ENCODE measurements at places on chromosomes 16 and 17. TPM values are rescaled to one million over a fixed set of nuclear protein-coding genes. Genes with fewer than 3 reads are reported as not detected.
A peak's percentile ranks its signal among the peaks of the same experiment; 100 is the strongest.

DNA sequence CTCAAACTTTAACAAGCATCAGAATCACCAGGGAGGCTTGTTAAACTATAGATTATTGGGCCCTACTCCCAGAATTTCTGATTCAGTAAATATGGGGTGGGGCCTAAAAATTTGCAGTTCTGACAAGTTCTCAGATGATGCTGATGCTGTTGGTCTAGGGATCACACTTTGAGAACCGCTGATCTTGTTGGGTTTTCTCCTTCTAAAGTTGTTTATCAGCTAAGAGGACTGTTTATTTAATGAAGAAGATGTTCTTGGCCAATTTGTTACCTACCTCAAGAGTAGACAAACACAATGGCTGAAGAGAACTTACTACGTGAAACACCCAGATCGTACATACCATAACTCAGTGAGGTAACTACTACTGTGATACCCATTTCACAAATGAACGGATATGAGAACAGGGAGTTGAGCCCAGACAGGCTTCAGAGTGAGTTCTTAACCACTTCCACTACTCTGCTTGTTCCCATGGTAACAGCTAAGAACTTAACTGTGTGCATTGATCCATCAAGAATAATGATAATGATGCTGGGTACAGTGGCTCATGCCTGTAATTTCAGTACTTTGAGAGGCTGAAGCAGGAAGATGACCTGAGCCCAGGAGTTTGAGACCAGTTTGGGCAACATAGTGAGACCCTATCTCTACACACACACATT lies 85.3 kb upstream of the NSRP1 start:
- no peaks in the 10 kb centered on the region for H3K4me1 ChIP-seq
- no peak for DNase-seq
- no peak overlapping the region for H3K27ac ChIP-seq
- no peak overlapping the region for H3K4me3 ChIP-seq

- H3K4me3 ChIP-seq, result no peak overlapping the region
- H3K36me3 ChIP-seq, result no peaks in the 10 kb centered on the region
- peaks cover 48% of the 10 kb centered on the region for H3K4me1 ChIP-seq
Observed at GRCh38 chr16:11162586-11163268, 93.3 kb downstream of the SOCS1 start.

DNA sequence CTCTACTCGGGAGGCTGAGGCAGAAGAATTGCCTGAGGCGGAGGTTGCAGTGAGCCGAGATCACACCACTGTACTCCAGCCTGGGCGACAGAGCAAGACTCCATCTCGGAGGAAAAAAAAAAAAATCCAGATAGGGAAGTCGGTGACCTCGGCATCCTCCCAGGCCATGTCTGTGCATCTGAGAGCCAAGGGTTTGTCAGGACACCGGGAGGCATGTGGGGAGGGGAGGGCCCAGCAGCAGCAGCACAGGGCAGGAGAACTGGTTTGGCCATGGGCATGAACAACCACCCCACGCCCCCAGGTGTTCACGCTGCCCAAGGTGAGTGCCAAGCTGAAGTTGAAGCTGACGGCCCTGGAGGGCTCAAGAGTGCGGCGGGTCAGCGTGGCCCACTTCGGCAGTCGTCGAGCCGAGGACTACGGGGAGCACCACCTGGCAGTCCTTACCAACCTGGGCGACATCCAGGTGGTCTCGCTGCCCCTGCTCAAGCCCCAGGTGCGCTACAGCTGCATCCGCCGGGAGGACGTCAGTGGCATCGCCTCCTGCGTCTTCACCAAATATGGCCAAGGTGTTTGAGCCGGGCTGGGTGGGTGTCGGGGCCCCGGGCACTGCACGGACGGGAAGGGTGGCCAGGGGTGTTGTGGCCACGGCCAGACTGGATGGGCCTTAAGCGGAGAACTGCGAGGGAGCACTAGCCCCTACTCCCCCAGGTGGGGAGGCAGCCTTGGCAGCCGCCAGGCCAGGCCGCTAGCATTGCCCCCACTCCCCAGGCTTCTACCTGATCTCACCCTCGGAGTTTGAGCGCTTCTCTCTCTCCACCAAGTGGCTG lies 14.7 kb upstream of the MYO15B start:
- no peak overlapping the region for H3K27ac ChIP-seq
- DNase-seq, result no peak
- no peak overlapping the region for H3K4me3 ChIP-seq
- no peaks in the 10 kb centered on the region for H3K36me3 ChIP-seq

GRCh38 chr17:28533091-28533807 lies 19.2 kb downstream of the UNC119 start:
- no peak for DNase-seq
- peak overlapping the region; percentile 57 for H3K27ac ChIP-seq
- no peaks in the 10 kb centered on the region for H3K36me3 ChIP-seq
- H3K4me1 ChIP-seq, result no peaks in the 10 kb centered on the region
- no peak overlapping the region for H3K4me3 ChIP-seq
- H3K27me3 ChIP-seq, result peaks cover 4% of the 10 kb centered on the region

DNA sequence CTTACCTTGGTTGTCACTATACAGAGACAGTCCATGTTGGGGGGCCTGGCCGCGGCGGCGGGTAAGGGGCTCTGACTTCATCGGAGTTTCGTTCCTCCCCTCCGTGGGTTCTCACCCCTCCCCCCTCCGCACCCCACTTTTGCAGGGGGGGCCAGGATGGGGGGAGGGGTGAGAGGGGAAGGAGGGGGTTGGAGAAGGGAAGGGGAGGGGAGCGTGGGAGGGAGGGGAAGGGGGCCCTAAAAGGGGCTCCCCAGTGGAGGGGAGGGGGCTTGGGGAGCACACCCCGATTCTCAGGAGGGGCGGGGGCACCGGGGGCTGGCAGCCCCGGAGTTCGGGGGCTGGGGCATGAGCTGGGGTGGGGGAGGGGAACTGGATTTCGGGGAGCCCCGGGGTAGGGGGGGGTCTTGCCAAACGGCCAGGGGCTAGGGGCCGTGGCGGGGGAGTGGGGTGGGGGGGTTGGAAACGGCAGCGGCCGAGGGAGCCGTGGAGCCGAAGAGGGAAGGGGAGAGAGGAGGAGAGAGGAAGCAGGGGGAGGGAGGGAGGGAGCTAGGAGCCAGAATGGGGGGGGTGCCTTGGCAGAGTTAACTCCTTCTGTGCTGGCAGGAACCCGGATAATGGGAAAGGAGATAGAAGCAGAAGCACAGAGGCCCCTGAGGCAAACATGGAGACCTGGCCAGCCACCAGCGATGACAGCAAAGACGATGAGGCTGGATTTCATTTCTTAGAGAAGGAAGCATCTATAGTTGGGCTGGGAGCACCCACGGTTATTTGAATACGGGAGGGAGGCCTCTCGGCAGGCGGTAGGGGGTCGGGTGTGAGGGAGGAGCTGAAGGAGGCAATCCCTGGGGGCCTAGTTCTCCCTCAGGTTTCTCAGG lies 2.3 kb downstream of the DLG4 start:
- H3K36me3 ChIP-seq, result no peaks in the 10 kb centered on the region
- peak overlapping the region; percentile 98 for H3K4me3 ChIP-seq
- peak overlapping the region; percentile 93 for H3K27ac ChIP-seq
- peaks cover 54% of the 10 kb centered on the region for H3K27me3 ChIP-seq
- peaks cover 78% of the 10 kb centered on the region for H3K4me1 ChIP-seq
- peak; percentile 56 for DNase-seq

GRCh38 chr17:14308965-14309879 lies 8.3 kb downstream of the HS3ST3B1 start:
- peaks cover 69% of the 10 kb centered on the region for H3K4me1 ChIP-seq
- H3K36me3 ChIP-seq, result peaks cover 18% of the 10 kb centered on the region
- H3K27ac ChIP-seq, result peak overlapping the region; percentile 96
- H3K27me3 ChIP-seq, result peaks cover 22% of the 10 kb centered on the region

GRCh38 chr17:164303-165235 lies 16.9 kb downstream of the DOC2B start:
- no peaks in the 10 kb centered on the region for H3K27me3 ChIP-seq
- DNase-seq, result peak; percentile 51
- H3K27ac ChIP-seq, result peak overlapping the region; percentile 90
- H3K36me3 ChIP-seq, result no peaks in the 10 kb centered on the region

GRCh38 chr17:9886141-9886930 lies 18.7 kb downstream of the RCVRN start:
- H3K27ac ChIP-seq, result no peak overlapping the region
- H3K27me3 ChIP-seq, result peaks cover 6% of the 10 kb centered on the region
- H3K4me1 ChIP-seq, result no peaks in the 10 kb centered on the region
- DNase-seq, result no peak
- no peaks in the 10 kb centered on the region for H3K36me3 ChIP-seq

- peaks cover 19% of the 10 kb centered on the region for H3K4me1 ChIP-seq
- H3K27me3 ChIP-seq, result no peaks in the 10 kb centered on the region
- no peak overlapping the region for H3K27ac ChIP-seq
- H3K4me3 ChIP-seq, result no peak overlapping the region
Observed at GRCh38 chr16:87119748-87120147, 197.4 kb downstream of the C16orf95 start.

DNA sequence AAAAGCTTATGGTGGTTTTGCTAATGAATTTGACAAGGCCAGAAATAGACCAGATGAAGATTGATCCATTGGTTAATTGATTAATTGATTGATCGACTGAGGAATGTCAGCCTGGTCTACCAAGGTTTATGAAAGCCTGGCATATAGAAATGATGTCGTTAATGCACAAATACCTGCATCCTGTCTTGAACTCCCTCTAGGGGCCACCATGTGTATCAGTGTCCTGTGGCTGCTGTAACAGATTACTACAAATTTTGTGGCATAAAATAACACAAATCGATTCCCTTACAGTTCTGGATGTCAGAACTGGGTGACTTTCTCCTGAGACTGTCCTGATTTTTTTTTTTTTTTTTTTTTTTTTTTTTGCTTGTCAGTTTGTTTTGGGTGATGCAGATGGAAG lies 553.2 kb downstream of the MAF start:
- H3K27ac ChIP-seq, result no peak overlapping the region
- no peaks in the 10 kb centered on the region for H3K27me3 ChIP-seq
- peaks cover 15% of the 10 kb centered on the region for H3K4me1 ChIP-seq
- H3K4me3 ChIP-seq, result no peak overlapping the region
- H3K36me3 ChIP-seq, result no peaks in the 10 kb centered on the region

Gene SLFN12
- 17.5 TPM for total RNA-seq

Gene CDH16
- total RNA-seq, result not detected

Gene PIPOX
- total RNA-seq, result 3.3 TPM

Gene CPHXL2
- not detected for total RNA-seq

Gene KRTAP4-3
- total RNA-seq, result not detected

Measured in neural crest cell (in vitro differentiated cells).